M059J (cell line): ENCODE measurements at places on chromosomes 7 and 10. TPM values are rescaled to one million over a fixed set of nuclear protein-coding genes. Genes with fewer than 3 reads are reported as not detected.

LIPF gene
- not detected in 2 replicates for total RNA-seq

DNA sequence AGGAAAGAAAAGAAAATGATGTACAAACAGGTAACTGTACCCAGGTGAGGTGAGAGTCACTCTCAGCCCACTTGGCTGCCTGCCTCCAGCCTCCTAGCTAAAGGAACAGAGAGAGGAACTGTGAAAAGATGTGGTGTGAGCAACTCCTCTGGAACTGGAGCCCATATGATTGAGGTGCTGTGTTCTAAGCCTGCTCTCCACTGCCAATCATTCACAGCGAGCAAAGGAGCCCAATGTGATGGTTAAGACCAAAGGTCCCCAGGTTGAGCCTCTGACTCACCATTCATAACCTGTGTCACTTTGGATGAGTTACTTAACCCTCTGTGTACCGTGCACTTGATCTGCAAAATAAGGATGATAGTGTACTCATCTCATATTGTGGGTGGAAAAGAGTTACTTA lies 868.1 kb upstream of the AUTS2 start:
- DNase-seq, result no peak

DNA sequence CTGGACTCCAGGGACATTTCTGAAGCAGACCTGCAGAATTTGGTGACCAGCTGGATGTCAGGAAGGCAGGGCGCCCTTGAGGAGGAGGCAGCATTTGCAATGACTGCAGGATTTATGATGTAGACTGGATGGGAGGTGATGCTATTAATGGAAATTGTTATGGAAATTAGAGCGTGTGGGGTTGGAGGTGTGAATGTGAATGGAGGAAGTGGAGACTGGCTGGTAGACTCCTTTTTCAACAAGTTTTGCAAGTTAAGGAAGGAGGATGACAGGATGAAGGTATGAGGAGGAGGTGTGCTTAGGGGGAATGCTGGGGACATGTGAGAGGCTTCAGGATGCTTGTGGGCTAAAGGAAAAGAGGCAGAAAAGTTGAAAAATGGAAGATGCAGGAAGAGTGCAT lies 137.0 kb downstream of the TMEM178B start:
- DNase-seq, result no peak

DNA sequence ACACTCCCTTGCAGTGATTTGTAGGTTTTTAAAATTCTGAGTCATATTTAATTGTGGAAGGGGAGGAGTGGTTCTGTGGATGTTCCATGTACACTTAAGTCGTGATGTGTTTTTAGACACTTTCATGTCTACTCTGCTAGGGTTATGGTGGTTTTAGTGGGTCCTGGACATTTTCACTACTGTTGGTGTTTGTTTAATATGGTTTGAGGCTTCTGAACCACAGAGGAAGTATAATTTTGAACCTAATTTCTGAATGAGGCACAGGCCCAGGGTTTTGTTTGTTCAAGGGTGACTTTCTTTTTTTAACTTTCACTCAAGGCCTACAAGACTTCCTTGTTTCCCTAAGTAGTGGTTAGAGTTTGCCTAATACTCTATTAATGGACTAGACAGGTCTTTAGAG lies 13.3 kb downstream of the SLC26A5 start:
- no peak for DNase-seq
